ENCODE measurements at places on chromosomes 5 and 9.

- DNase-seq, result no peak
Observed at GRCh38 chr9:23741351-23741750, 84.7 kb downstream of the ELAVL2 start.

- DNase-seq, result peak; percentile 37
Observed at GRCh38 chr5:171600741-171601265, 181.4 kb downstream of the FGF18 start.

- DNase-seq, result peak; percentile 55
Observed at GRCh38 chr9:18896531-18897179, 136.4 kb downstream of the SAXO1 start.

DNA sequence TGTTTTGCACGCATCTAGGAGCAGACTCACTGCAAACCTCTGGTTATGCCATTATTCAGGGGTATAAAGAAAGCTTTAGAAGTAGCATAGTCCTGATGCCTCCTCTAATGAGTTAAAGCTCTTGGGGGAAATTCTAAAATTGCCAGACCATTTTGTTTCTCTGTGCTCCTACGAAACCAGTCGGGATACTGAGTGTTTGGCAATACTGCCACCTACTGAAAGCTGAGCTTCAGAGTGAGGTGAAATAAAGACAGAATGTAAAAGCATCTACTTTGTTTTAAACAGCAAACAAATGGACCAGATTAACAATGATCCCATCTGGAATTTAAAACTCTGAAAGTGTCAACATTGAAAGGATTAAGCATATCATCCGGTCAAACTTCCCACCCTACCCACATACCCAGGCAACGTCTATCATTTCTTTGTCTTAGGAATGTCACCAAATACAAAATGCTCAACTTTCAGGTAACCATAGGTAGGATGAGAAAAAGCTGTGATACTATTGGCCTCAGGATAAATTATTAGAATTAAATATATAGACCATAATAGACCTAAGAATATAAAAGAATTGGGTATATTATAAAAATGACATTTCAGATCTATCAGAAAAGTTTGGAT, 77.8 kb upstream of the SHISAL2B start:
- DNase-seq, result peak; percentile 82

DNA sequence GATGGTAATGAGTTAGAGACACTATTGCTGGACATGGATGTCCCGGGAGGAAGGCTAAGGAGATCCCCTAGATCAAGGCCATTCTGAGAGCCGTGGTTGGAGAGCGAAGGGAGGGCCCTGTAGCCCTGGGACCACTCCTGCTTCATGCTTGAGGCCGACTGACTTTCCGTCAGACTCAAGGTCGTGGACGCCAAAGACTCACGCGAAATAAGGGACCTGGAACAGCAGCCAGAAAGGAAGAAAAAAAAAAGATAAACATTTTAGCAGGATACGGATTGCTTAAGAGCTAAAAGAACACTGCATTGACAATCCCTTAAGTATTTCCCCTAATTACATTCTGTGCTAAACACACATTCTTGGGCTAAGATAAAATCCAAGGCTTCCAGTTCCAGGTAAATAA, 181.2 kb downstream of the GLIS3 start:
- DNase-seq, result peak; percentile 72

GRCh38 chr9:86807367-86807976, 139.8 kb downstream of the GAS1 start:
- no peak for DNase-seq

DNA sequence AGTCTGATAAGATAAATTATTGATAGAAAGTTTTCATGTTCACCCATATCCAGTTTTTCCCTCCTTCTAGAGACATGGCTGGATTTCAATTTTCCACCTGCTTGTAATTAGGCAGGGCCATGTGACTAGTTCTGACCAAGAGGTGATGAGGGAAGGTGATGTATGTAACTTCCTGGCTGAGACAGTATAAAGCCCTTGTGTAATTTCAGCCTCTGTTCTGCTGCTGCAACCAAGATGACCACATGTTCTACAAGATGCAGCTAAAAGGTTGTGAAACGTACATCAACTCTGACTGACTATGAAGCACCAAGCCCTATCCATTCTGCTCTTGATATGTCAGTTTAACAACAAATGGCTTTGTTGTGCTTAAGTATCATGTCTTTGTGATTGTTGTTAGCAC, 376.5 kb upstream of the DAB2 start:
- peak; percentile 32 for DNase-seq

DNA sequence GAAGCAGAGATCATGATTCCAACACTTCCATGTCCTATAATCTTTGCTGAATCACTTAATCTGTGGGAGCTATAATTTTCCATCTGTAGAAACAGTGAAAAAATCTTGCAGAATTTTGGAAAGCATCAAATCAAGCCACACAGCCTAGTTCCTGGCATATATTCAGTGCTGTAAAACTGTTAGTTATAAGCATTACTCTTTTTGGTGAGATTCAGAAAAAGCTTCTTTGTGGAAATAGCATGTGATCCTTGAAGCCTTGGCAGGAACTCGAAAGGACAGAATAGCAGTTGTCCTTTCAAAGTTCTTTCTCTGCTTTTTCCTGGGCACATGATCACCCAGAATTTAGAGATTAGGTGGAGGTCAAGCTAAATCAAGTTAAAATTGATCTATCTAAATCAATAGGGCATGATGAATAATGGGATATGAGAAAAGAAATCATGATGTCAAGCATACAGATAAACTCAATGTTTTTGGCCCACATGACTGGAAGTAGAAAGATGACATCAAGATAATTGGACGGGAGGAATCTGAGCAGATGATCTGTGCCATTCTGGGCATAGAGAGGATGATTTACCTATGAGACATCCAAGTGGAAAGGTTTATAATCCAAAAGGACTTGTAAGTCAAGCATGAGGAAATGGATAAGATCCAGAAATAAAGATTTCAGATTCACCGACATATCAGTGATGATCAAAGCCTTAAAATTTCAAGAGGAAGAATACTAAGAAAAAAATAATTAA, 73.1 kb downstream of the TMEM232 start:
- DNase-seq, result no peak

DNA sequence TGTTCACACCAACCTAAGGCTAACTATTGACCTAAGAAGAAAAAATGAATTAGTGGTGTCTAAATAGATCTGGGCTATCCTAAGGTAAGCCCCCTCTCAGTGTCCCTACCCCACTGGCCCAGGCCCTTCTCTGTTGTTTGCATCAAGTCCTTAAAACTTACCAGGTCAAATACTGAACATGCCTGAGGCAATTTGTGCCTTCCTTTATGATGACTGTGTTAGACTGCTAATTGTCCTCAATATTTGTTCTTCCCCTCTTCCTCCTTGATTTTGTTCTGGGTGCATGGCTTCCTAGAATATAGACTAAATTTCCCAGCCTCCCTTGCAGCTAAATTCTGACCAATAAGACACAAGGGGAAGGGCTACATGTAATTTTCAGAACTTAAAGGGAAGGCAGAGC, 199.9 kb downstream of the ADAMTS12 start:
- DNase-seq, result peak; percentile 39

- peak; percentile 91 for DNase-seq
Observed at GRCh38 chr5:55159763-55160492, at the start of gene GPX8. GPX8 (plus strand) TSS chr5:55160171; CDS start chr5:55160193, 22 bp downstream.

DNA sequence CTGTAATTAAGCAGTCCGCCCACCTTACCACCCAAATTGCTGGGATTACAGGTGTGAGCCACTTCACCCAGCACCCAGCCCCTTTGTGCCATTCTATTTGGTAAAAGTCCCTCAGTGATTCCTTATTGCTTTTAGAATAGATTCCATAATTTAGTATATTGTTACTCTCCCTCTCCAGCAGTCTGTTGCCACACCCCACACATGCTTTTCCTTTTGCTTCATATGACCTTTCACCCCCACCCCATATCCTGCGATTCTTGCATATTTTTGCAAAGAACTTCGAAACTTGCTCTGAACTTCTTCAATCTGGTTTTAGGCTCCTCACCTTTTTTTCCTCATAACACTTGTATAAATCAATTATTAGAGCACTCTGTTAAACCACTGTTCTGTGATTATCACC, 100.2 kb downstream of the MTREX start:
- no peak for DNase-seq

DNA sequence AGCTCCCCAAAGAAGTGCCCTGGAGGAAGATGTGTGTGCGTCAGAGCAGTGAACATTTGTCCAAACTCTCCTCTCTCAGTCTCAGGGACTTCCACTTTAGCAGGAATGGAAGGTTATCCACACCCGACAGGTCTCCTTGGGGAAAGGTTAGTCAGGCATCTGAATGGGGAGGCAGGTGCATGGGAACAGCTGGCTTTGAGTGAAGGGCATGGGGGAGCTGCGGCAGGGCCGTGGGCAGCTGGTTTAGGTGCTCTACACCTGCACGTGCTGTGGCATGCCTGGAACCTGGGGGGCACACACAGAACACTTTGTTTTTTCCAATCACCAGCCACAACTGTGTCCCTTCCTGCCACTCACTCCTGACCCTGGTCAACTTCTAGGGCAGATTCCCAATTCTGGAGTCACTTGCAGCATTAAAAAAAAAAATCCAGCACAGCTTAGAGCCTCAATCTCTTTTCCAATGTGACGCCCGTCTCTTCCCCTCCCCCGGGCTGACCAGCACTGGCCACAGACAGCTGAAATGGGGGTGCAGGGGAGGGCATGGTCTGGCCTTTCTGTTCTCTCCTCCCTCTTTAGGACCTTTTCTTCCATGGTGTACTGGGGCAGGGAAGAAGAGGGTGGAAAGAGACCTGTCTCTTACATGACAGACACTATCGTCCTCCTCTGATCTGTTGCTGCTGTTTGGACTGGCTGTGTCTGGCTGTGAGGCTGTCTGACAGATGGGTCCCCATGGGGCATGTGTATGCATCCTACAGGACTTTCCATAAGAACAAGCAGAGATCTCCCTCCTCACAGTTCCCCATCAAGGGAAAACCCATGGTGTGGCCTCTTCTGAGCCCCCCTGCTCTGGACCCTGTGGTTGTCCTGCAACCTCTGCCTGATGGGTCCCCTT, 9.5 kb upstream of the IL3 start:
- no peak for DNase-seq

- DNase-seq, result no peak
Observed at GRCh38 chr9:23850690-23851629, 24.9 kb upstream of the ELAVL2 start.

DNA sequence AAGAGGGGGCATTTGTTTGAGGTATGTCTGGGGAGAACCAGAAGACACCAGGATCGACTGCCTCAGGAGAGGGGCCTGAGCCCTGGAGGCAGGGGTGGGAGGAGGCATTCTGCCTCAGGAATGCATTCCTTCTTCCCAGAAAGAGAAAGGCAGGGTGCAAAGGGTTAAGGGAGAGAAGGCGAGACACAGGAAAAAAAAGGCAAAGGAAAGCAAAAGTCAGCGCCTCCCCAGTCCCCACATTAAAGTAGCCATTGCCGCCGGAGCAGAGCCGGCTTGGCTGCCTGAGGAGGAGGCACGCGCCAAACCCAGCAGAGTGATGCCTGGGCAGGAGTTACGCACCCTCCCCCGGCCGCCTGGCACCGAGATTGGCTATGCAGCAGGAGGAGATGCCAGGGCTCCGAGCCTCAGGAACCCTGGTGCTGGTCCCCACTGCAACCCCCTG, 123.8 kb upstream of the PHYKPL start:
- DNase-seq, result no peak

DNA sequence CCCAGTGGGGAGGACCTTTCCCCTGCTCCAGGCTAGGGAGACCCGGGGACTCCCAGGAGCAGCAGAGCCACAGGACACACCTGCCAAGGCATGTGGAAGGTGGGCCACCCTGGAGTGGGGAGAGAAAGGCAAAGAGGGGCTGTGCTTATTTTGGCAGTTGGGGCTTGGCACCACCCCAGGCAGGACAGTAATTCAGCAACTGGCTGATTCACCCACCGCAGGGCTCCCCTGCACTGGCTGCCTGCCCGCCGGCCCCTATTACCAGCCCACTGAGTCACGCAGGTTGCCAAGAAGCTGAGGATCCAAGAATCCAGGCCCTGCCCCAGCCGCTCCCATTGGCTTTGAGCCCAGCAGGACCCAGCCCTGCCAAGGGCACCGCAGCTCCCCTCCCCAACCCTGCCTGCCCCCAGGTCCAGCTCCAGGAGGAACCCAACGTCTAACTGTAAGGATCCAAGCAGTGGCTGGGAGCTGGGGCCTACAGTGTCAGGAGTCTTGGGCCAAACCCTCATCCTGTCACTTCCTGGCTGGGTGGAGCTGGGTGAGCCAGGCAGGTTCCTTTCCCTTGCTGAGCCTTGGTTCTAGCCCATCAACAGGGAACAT, 14.2 kb upstream of the RALGDS start:
- DNase-seq, result peak; percentile 88

- DNase-seq, result no peak
Observed at GRCh38 chr9:100269656-100270055, 83.1 kb downstream of the TEX10 start.

DNA sequence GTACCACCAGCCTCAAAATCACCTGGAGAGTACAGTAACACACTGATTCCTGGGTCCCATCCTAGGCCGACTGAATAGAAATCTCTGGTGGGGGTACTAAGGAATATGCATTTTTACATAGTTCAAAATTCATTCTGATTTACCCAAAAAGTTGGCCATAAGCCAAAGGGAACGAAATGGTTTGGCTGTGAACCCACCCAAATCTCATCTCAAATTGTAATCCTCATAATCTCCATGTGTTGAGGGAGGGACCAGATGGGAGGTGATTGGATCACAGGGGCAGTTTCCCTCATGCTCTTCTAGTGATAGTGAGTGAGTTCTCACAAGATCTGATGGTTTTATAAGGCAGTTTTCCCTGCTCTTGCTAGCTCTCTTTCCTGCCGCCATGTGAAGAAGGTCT, 31.1 kb downstream of the MEGF9 start:
- DNase-seq, result no peak

DNA sequence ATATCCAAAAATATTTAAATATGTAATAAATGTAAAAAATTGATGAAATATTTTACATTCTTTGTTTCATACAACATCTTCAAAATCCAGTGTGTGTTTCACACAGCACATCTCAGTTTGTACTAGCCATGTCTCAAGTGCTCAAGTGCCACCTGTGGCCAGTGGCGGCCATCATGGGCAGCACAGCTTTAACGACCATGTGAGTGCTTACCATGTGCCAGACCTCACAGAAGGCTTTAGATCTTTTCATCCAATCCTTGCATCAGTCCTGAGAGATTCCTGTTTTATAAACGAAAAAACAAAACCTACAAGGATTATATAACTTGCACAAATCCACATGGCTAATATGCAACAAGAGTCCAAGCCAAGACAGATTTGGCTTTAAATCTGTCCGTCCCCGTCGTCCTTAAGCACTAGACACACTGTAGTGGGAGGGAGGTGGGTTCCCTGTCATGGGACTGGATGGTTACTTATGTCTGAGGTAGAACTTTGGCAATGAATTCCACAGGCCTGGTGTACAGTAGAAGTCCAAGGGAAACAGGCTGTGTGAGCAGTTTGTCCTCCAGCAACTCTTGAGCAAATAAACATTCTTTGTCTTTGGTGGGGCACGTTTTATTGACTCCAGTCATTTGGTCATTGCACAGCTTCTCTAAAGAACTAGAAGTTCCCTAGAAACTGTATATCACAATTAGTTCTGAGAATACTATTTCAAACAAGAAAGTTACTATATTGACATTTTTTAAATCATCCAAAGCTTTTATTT, 25.0 kb upstream of the F2R start:
- DNase-seq, result peak; percentile 82

- DNase-seq, result no peak
Observed at GRCh38 chr5:113749334-113749733, 235.8 kb downstream of the YTHDC2 start.
